ENCODE measurements at places on chromosomes 2 and 18.

DNA sequence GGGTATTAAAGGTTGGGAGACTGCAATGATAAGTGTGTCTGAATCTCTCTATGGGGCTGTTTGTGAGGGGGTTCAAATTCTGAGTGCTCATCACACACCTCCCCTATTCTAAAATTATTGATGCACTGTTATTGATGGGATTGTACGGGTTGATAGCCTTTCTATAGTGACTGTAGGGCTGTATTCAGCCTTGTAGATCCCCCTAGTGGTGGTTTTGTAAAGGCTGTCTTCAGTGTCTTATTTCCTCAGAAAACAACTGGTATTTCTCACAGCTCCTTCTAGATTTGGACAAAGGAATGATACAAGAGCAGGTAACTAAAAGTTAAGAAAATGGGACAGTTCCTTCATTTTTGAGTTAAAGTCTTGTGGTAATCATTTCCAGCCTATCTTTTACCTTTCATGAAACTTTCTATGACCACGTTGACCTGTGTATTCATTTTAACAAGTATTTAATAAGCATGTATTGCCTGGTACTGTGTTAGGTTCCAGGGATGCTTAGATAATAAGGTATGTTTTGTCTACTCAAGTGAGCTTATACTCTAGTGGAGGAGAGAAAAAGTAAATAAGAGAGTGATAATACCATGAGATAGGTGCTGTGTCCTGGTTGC, 21.2 kb downstream of the SMAD4 start:
- no peaks in the 10 kb centered on the region for H3K27me3 ChIP-seq
- no peak for DNase-seq
- no peak overlapping the region for H3K27ac ChIP-seq
- peaks cover 48% of the 10 kb centered on the region for H3K36me3 ChIP-seq

DNA sequence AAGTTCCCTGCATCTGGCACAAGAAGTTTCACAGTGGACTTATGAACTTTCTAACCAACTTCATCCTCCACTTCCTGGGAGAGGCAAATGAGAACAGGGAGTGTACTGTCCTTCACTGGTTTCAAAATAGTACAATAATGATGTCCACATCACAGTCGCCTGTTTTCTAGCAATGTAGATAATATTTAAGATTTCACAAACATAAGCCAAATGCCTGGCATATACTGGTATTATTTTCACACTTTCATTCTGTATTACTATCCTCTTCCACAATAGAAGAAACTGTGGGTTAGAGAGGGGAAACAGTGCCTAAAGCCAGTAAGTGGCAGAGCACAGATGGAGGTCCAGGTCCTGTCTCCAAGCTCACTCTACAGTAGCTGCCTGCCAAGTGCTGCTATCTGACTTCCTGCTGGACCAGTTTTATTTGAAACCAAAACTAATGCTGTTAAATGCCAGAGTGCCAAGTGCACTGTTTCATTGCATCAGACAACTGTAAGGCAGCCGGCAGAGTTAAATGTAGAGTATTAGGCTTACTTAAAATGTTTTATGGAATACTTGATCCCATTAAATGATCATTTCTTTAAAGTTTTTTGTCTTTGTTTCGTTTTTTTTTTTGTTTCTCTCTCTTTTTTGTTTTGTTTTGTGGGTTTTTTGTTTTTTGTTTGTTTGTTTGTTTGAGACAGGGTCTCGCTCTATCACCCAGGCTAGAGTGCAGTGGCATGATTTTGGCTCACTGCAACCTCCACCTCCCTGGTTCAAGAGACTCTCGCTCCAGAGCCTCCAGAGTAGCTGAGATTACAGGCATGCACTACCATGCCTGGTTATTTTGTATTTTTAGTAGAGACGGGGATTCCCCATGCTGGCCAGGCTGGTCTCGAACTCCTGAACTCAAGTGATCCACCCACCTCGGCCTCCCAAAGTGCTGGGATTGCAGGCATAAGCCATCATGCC, 15.1 kb downstream of the COBLL1 start:
- peak overlapping the region; percentile 65 for H3K27ac ChIP-seq
- H3K4me1 ChIP-seq = peaks cover 15% of the 10 kb centered on the region
- peak overlapping the region; percentile 13 for H3K4me3 ChIP-seq
- no peaks in the 10 kb centered on the region for H3K27me3 ChIP-seq
- no peaks in the 10 kb centered on the region for H3K36me3 ChIP-seq

- DNase-seq = no peak
- H3K36me3 ChIP-seq = no peaks in the 10 kb centered on the region
- H3K4me3 ChIP-seq = no peak overlapping the region
- peaks cover 18% of the 10 kb centered on the region for H3K4me1 ChIP-seq
- no peaks in the 10 kb centered on the region for H3K27me3 ChIP-seq
These were observed 118.5 kb downstream of the ACKR3 start for GRCh38 chr2:236688157-236688556.

GRCh38 chr2:55108456-55109160, 58.4 kb upstream of the RTN4 start:
- H3K4me1 ChIP-seq = peaks cover 32% of the 10 kb centered on the region
- H3K27me3 ChIP-seq = no peaks in the 10 kb centered on the region
- H3K4me3 ChIP-seq = no peak overlapping the region
- H3K27ac ChIP-seq = no peak overlapping the region
- DNase-seq = no peak
- H3K36me3 ChIP-seq = no peaks in the 10 kb centered on the region

DNA sequence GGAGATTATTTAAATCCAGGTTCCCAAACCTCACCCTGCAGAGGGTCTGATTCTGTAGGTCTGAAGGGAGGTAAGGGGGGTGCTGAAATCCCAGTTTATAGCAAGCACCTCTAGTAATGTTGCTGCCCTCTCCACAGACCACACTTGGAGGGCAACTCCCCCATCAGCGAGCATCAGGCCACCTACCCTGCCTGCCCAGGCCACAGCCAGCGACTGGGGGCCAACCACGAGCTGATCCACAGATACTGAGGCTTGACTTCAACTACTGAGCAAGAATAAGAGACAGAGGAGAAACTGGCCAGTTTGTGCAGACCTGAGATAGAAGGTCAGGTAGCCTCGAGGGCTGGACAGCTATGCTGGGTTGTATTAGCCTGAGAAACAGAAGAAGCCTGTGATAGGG, 36.3 kb upstream of the LBH start:
- H3K27ac ChIP-seq = no peak overlapping the region
- DNase-seq = no peak

GRCh38 chr2:12352889-12353288, 363.8 kb upstream of the TRIB2 start:
- H3K27ac ChIP-seq = no peak overlapping the region
- H3K4me1 ChIP-seq = no peaks in the 10 kb centered on the region
- H3K4me3 ChIP-seq = no peak overlapping the region

DNA sequence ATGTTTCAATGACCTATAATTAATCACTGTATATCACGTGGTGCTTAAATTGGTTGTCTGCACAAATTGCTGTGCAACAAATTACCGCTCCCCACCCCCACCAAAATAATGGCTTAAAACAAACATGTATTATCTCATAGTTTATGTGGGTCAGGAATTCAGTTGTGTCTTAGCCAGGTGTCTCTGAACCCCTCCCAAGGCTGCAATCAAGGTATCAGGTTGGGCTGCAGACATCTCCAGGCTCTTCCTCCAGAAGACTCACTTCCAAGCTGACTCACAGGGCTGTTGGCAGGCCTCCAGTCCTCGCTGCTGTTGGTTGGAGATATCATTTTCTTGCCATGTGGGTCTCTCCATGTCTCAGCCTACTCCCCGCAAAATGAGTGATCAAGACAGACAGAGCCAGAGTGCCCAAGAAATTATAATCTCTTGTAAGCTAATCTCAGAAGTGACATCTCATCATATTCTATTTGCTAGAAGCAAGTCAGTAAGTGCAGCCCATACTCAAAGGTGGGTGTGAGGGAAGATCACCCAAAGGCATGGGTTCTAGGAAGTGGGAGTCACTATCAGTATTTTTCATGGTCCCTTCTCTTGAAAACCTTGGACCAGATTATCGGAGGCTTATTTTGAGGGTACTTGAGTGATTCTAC, 38.4 kb downstream of the SPC25 start:
- H3K4me3 ChIP-seq = no peak overlapping the region
- H3K36me3 ChIP-seq = no peaks in the 10 kb centered on the region
- H3K27ac ChIP-seq = no peak overlapping the region
- no peak for DNase-seq

All from ascending aorta (tissue), 2 donors.